ENCODE measurements at places on chromosomes 4 and X.

- DNase-seq = no peak
Measured at GRCh38 chrX:41516999-41517765, 70.0 kb downstream of the NYX start.

- no peak for DNase-seq
Measured at GRCh38 chrX:103120748-103121147, 27.8 kb upstream of the NXF3 start.

GRCh38 chrX:530726-531610, 99.6 kb upstream of the SHOX start:
- no peak for DNase-seq

DNA sequence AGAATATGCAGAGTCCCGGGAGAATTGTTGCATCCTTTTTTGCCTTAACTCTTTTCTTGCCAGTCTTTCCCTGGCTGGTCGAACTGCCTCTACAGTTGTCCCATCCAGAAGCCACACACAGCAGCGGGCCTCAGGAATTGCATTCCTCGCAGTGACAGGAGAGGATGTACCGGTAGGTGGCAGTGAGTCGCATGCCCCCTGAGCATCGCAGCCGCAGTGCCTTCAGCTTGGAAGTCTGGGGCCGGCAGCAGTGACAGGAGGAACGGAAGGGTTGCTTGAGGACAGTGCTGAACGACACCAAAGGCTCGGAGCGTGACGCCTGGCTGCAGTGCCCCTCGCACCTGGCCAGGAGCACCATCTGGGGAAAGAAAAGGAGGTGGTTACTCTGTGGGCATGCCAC, 23.5 kb downstream of the NDP start:
- no peak for DNase-seq

- DNase-seq = no peak
Measured at GRCh38 chr4:38109896-38110295, 149.7 kb downstream of the PTTG2 start.

- DNase-seq = no peak
Measured at GRCh38 chr4:48103483-48104139, 30.4 kb downstream of the TXK start.

- no peak for DNase-seq
Measured at GRCh38 chr4:11631416-11631815, 202.7 kb upstream of the HS3ST1 start.

DNA sequence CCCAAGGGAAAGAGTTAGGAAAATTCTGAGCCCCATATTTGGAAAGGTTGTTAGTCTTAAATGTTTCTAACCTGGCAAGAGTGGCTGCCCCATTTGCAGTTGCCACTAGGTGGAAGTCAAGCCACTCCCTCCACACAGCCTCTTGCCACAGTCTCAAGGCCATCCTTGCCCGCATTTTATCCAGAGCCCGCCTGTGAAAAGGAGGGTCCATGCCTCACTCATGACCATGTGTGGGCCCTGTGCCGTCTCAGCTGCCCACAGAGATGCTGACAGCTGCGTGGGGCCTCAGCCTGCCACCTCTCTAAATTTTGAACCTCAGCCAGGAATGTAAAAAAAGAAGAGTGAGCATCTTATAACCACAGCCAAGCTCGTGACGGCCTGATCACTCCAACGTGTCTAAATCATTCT, 201.5 kb upstream of the FAM241A start:
- peak; percentile 24 for DNase-seq

DNA sequence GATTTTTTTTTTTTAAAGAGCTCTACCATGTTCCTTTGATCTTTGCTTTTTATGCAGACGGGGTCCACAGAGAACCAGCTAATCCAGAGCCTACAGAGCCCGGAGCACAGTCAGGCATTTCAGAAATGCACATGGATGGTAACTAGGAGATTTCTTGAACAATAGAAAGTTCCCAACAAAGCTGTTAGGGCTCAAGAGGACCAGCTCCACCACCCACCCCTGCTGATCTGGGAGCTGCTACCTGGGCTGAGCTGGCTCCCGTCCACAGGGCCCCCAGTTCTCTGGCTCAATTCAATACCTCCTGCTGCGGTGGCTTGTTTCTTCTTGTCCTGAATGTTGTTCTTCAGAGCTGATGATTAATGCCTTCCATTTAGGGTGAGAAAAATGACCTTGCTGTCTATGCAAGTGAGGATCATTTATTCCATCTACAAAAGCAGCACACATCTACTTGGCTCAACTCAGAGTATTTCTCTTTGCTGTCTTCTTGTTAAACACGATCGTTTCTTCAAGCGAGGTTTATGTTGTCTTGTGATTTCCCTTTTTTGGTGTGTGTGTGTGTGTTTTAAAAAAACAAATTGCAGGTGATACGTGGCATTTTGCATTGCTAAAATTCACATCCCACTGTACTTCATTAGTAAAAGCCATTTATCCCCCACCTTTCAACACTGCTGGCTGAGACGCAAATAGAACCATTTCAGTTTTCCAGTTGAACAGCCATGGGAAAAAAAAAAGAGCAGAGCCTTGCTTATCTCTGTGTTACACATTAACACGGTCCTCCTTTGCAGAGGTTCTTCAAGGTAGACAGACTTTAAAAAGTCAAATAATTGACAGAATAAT, 31.3 kb downstream of the IGFBP7 start:
- DNase-seq = peak; percentile 79

- DNase-seq = no peak
Measured at GRCh38 chr4:16415751-16416150, 189.5 kb upstream of the TAPT1 start.

GRCh38 chrX:105608745-105609144, 213.6 kb upstream of the NRK start:
- DNase-seq = no peak

GRCh38 chr4:26051240-26051639, 137.2 kb downstream of the SMIM20 start:
- DNase-seq = no peak

GRCh38 chr4:80912350-80912749, 118.2 kb upstream of the BMP3 start:
- DNase-seq = no peak

- no peak for DNase-seq
Measured at GRCh38 chrX:102975016-102975415, 37.9 kb downstream of the RAB40AL start.

- no peak for DNase-seq
Measured at GRCh38 chrX:105265093-105265492, 44.6 kb upstream of the TEX13A start.

- no peak for DNase-seq
Measured at GRCh38 chr4:41219421-41219950, 5.1 kb upstream of the APBB2 start.

DNA sequence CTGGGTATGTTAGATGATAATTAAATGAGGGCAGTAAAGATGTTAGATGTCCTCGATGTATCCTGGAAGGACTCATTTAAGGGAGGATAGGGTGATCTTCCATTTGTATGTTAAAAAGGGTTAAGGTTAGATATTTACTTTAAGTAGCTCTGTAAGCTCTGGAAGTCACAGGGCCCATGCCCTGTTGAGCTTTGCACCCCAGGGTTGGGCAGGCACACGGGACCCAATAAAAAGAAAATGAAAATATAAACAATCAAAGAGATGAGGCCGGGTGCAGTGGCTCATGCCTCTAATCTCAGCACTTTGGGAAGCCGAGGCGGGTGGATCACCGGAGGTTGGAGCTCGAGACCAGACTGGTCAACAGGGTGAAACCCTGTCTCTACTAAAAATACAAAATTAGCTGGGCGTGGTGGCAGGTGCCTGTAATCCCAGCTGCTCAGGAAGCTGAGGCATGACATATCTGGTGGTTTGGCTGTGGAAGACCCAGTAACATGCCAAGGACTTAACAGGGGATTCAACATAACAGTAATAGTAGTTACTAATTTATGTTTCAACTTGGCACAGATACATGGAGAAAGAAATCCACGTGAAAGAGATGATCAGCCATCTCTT, 16.9 kb upstream of the PHEX start:
- no peak for DNase-seq

GRCh38 chr4:140861359-140862176, 105.4 kb upstream of the TBC1D9 start:
- no peak for DNase-seq

GRCh38 chr4:168039593-168039992, 52.7 kb upstream of the ANXA10 start:
- no peak for DNase-seq

DNA sequence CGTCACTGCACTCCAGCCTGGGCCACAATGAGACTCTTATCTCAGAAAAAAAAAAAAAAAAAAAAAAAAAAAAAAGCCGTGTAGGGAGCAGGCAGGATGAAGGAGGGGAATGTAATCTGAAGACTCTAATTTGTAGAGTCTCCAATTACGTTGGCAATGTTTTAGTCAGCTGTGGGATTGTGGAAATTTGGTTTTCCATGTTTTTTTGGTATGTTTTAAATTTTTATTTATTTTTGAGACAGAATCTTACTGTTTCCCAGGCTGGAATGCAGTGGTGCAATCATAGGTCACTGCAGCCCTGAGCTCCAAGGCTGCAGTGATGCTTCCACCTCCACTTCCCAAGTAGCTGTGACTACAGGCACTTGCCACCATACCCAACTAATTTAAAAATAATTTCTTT, 56.5 kb downstream of the NSD2 start:
- no peak for DNase-seq

DNA sequence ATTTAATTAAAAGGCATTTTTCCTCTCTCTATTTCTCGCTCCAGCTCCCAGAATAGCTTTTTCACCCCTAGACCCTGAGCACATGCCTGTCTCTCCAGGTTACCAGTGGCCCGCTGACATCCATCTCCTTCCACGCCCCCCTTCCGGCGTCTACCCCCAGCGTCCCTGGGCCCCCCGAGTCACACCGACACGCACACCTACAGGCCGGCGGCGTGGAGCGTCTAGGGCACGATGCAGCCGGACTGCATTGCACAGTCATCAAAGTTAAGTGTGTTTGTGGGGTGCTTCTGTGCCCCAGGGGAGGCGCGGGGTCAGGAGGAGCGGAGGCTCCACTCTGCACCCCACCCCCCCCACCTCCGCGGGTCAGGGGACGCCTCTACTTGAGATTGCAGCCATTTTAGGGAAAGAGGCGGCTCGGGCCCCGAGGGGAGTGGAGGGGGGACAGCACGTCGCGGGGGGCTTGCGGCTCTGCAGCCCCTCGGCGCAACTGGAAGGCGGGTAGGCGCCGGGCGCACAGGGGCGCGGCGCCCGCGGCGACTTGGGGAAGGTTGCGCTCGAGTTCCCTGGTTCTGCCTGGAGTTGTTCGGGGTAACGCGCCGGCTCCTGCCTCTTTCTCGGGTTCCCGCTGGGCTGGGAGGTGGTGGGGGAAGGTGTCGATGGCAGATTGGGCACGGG, 112.7 kb downstream of the DHX15 start:
- no peak for DNase-seq

- no peak for DNase-seq
Measured at GRCh38 chr4:5870701-5871100, 22.2 kb downstream of the CRMP1 start.

- no peak for DNase-seq
Measured at GRCh38 chr4:45663003-45663402, 460.9 kb downstream of the GABRG1 start.

DNA sequence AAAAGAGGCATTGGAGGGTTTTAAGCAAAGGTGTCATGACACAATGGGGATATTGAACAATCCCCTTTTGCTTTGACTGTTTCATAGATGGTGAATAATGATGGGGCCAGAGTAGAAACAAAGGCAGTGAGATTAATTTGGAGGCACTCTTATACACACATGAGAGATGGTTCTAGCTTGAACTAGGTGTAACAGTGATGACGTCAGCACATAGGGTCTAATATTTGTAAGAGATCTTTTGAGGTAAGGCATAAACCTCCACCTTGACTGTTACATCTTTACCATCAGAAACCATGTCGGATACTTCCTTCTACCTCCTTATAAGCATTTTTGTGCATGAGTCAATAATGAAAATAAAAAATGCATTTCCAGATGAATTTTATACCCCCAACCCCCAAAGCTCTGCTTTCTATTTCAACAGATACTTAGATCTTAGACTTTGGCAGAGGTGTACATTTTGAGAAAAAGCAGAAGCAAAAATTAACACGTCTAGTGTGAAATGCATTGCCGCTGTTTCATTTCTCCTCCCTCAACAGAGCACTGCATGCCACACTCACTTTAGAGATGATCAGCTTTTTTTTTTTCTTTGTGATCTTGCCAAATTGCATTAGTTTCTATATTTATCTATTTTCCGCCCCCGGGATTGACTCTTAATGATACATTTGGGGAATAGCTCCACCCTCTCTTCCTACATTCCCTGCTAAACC, 87.2 kb downstream of the HS3ST1 start:
- no peak for DNase-seq

DNA sequence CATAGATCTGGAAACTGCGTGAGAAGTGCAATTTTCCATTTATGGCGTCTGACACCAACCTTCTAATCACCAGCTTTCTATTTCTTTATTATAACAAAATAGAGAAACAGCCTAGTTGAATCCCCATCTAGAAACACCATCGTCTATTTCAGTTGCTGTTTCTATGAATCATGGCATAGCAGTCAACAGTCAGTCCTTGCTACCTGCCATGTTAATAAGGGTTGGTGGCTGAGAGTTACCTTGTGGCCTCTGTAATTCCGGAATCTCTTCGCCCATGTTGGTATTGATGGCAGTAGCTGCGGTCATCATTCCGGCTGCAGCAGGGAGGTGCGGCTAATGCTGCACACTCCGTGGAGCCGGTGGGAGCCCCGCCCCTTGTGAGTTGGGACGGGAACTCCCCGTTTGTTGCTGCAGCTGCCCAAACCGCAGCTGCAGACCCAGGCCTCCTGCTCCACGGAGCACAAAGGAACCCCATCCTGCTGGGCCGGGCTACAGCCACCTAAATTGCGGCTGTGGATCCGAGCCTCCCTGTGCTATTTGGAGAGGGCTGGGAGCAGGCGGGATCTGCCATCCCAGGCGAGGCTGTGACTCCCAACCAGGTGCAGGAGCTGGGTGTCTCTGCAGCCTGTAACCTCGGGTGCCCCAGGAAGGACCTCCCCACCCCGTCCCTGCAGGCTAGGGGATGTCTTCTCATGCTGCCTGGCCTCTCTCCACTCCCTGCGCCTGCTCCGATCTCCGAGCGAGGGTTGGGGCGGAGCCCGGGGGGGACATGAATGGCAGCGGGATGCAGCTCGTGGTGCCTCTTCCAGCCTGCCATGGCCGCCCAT, 115.4 kb upstream of the STK26 start:
- no peak for DNase-seq

DNA sequence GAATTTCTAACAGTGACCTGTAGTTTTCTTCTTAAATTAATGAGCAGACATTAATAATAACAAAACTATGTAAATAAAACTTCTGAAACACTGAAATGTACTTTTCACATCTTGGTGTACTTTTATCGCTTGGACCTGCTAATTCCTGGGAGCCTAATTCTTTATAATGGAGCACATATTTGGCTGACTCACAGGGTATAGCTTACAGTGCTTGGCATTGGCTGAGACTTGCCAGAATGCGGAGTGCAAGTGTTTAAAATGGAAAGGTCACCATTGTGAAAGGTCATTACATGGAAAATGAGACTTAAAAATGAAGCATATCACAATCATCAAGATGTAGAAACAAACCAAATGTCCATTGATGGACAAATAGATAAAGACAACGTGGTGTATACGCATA, 137.3 kb upstream of the PDLIM3 start:
- DNase-seq = no peak

Data from NCI-H1417 treated with DMSO at 0.1 percent for 48 hours (cell line).